ENCODE measurements at places on chromosomes 5 and 9. TPM values are rescaled to one million over a fixed set of nuclear protein-coding genes. Genes with fewer than 3 reads are reported as not detected.

DNA sequence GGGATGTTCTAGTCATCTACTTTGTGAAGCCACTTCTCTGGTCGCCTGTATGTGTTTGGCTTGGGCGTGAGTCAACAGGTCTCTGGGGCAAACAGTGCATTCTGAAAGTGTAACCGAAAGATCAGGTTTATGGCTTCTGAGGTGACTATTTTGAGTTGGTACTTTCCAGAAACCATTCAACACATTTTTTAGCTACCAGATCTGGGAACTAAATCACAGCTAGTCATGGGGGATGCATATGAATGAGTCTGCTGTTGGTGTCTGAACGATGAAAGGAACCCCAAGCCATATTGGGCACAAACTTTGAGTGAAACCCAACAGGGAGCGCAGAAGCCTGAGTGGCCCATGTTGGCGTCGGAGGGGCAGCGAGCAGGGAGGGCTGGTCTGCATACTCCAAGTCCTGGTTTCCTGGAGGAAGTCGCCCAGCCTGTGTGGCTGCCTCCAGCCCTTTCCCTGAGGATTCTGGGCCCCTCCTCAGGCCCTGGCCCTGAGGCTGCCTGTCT lies 35.3 kb downstream of the UBE2QL1 start:
- DNase-seq = no peak

DNA sequence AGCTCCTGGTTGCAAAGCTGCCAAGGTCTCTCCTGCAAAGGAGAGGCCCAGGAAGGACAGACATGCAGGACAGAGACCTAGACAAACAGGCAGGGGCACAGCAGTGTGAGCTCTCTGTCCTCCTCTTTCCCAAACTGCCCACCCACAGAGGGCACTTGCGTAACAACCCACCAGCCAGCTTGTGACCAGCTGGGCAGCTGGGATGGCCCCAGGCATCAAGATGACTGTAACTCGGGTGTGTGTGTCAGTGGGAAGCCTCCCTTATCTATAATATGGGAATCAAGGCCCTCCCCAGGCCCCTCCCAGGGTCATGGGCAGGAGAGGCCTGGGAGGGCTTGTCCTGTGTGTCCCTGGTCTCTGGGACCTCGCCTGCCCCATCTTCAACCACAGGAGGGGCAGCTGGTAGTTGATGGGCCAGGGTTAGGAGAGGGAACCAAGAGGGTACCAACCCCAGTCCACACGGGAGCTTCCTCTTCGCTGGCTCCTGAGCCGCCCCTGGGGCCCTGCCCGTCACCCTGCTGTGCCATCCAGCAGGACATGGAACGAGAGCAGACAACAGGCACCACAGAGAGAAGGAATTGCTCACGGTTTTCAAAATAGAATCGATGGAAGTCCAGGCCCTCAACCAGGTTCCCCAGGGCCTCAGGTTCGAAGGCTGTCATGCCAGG lies 37.9 kb downstream of the SLC6A7 start:
- peak; percentile 13 for DNase-seq

Gene PCDHGC4
- 0.90 TPM for total RNA-seq

Gene NUTM2G
- total RNA-seq = not detected

DNA sequence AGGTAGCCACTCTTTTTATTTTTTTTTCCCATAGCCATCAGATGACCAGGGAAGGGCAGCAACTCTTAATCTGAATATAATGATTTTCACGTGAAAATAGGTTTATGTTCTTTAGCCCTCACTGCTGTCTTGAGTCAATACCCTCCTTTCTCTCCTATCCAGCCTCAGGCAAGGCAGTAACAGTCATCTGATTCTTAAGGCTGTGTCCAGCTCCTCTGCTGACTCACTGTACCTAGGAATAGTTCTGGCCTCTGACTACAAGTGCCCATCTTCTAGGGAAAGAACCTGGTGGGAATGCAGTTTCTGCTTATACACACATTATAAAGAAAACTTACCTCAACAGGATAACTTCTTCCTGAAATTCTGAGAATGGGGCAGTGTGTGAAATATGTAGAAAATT lies 30.7 kb downstream of the DHX29 start:
- peak; percentile 71 for DNase-seq
